Muscle of leg (tissue), 16 donors: ENCODE measurements at places on chromosomes 7 and 10. TPM values are rescaled to one million over a fixed set of nuclear protein-coding genes. Genes with fewer than 3 reads are reported as not detected.

- H3K4me1 ChIP-seq: peaks cover 7% of the 10 kb centered on the region
- no peak overlapping the region for H3K4me3 ChIP-seq
- H3K27ac ChIP-seq: no peak overlapping the region
- H3K27me3 ChIP-seq: no peaks in the 10 kb centered on the region
Observed at GRCh38 chr7:92992932-92993331, 124.8 kb downstream of the SAMD9 start.

GRCh38 chr7:42272793-42273665 lies 36.0 kb upstream of the GLI3 start:
- no peak overlapping the region for H3K4me3 ChIP-seq
- no peak overlapping the region for H3K27ac ChIP-seq
- H3K4me1 ChIP-seq: no peaks in the 10 kb centered on the region
- peak; percentile 7 for DNase-seq
- H3K36me3 ChIP-seq: no peaks in the 10 kb centered on the region

DNA sequence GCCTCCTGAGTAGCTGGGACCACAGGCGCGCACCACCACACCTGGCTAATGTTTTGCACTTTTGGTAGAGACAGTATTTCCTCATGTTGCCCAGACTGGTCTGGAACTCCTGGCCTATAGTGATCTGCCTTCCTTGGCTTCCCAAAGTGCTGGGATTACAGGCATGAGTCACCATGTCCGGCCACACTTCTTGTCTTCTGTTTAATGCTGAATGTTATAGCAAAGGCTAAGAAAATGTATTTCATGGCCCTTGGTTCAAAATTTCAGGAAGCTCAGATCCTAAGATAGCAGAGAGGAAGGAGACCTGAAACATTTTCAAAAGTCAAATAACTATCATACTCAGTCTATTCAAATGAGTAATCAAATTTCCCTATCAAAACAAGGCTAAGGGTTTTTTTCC lies 229.6 kb downstream of the BAMBI start:
- no peaks in the 10 kb centered on the region for H3K36me3 ChIP-seq
- no peak overlapping the region for H3K27ac ChIP-seq
- no peaks in the 10 kb centered on the region for H3K4me1 ChIP-seq
- H3K4me3 ChIP-seq: no peak overlapping the region
- peaks cover 2% of the 10 kb centered on the region for H3K27me3 ChIP-seq

- H3K27me3 ChIP-seq: no peaks in the 10 kb centered on the region
- no peak overlapping the region for H3K4me3 ChIP-seq
- H3K4me1 ChIP-seq: peaks cover 7% of the 10 kb centered on the region
- H3K36me3 ChIP-seq: peaks cover 4% of the 10 kb centered on the region
- H3K27ac ChIP-seq: no peak overlapping the region
Observed at GRCh38 chr10:103910442-103911012, 7.5 kb downstream of the STN1 start.

- H3K4me1 ChIP-seq: no peaks in the 10 kb centered on the region
- no peak overlapping the region for H3K4me3 ChIP-seq
- DNase-seq: peak; percentile 39
- H3K36me3 ChIP-seq: no peaks in the 10 kb centered on the region
- H3K27me3 ChIP-seq: no peaks in the 10 kb centered on the region
- no peak overlapping the region for H3K27ac ChIP-seq
Observed at GRCh38 chr10:36711361-36711760, 414.0 kb upstream of the ANKRD30A start.

DNA sequence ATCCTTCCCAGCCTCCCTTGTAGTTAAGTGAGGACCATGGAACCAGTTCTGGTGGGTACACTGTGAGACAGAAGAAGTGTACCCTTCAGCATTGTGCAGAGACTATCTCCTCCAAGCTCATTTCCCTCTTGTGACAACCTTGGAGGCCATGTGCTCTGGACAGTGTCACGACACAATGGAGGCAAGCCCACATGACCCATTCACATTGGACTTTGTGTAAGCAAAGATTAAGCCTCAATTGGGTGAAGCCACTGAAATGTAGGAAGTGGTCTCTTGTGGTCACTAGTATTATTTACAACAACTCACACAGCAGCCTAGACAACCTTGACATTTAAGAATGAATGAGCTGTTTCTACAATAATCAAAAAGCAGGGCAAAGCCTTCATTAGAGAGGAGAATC lies 124.2 kb downstream of the INHBA start:
- H3K4me3 ChIP-seq: no peak overlapping the region
- no peak overlapping the region for H3K27ac ChIP-seq
- no peak for DNase-seq
- H3K4me1 ChIP-seq: no peaks in the 10 kb centered on the region
- H3K27me3 ChIP-seq: no peaks in the 10 kb centered on the region

DNA sequence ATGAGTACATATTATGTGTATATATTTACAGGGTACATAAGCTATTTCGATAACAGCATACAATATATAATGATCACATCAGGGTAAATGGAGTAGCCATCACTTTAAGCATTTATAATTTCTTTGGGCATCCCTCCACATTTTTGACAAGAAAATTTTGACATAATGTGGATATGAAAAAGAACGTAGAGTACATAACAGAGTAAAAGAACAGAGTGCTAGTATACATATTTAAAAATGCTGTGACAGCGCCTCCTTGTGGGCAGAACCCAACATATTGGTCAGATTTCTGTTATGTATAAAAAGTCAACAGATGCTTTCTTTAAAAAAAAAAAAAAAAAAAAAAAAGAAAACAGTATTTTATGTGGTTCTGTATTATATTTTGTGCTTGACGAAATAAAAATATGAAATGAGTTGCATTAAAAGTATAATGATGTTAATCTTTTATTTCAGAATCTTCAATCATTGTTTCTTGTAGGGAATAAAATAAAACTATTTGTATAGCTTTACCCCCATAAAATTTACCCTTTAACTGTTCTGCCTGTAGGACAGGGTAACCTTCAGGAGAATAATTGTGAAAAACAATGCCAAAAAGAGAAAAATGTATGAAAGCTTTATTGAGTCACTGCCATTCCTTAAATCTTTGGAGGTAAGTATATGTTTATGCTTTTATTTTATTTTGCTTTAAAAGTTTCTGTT lies 18.3 kb upstream of the HBP1 start:
- H3K27ac ChIP-seq: no peak overlapping the region
- H3K36me3 ChIP-seq: no peaks in the 10 kb centered on the region
- no peaks in the 10 kb centered on the region for H3K4me1 ChIP-seq
- H3K27me3 ChIP-seq: no peaks in the 10 kb centered on the region
- DNase-seq: peak; percentile 79

- no peaks in the 10 kb centered on the region for H3K27me3 ChIP-seq
- H3K4me3 ChIP-seq: no peak overlapping the region
- peak; percentile 63 for DNase-seq
Observed at GRCh38 chr7:116426428-116427156, 72.9 kb upstream of the CAV2 start.

The SYNPO2L gene
- 146 TPM for polyA plus RNA-seq
